ENCODE measurements at places on chromosomes 4 and X.

DNA sequence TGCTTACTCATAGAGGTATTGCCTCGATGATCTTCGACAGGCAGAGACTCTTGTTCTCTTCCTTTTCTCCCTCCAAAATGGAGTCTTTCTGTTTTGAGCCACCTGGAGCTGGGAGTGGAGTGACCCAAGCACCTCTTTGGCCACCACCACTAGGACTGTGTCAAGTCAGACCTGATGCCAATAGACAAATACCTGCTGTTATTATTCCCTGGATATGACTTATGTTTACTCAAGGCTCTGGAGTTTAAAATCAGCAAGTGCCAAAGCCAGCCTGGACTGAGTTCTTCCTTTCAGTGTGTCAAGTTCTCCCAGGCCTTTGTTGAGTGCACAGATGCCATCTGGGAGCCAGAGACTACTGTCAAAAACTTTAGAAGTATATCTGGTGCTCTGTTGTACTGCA is 130.2 kb upstream of the SLC6A14 start:
- no peak for DNase-seq

- DNase-seq = no peak
These were observed 112.7 kb downstream of the DHX15 start for GRCh38 chr4:24471486-24472160.

DNA sequence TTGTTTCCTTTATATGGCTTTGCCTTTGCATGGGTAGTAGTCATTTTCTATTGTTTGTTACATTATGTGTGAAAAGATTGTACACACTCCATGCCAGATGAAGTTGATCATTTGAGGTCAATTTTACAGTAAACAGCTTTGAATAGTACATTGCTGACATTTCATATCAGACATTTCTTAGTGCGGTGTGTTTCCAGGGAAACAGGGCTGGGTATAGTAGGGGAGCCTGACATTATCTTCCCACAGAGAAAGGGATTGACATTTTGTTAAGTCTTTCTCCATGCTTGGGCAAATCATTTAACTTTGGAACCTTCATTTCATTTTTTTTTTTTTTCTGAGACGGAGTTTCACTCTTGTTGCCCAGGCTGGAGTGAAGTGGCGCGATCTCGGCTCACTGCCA is 5.0 kb downstream of the FUNDC2 start:
- DNase-seq = no peak

- DNase-seq = no peak
These were observed 37.8 kb downstream of the PPM1K start for GRCh38 chr4:88246600-88246999.

DNA sequence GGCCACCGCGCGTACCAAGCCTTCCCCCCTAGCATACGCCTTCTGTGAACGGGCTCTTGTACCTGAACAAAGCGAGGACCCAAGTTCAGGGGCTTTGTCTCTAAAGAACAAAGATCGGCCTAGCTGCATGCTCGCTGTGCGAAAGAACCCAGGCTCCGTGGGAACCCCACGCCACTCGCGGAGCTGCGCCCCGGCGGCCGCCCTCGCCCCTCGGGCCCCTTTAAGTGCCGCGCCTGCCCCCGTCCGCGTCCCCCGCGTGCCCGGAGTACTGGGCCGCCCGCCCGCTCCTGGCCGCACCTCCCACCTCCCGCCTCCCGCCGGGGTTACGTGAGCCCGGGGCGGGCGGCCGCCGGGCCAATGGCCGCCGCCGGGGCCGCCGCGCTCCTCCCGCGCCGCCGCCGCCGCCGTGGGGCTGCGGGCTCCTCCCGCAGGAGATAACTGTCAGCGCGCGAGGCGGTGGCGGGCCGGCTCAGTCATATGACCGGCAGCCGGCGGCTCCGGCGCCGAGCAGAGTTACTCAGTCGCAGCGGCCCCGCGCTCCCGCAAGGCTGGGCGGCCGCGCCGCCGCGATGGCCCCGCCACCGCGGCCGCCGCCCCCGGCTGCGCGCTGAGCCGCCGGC is at the start of gene FNIP2:
Gene FNIP2, plus strand, starts transcription at position 472 of the 620 bp plus-strand sequence. CDS start 187 bp downstream, outside the sequence.
- no peak for DNase-seq

DNA sequence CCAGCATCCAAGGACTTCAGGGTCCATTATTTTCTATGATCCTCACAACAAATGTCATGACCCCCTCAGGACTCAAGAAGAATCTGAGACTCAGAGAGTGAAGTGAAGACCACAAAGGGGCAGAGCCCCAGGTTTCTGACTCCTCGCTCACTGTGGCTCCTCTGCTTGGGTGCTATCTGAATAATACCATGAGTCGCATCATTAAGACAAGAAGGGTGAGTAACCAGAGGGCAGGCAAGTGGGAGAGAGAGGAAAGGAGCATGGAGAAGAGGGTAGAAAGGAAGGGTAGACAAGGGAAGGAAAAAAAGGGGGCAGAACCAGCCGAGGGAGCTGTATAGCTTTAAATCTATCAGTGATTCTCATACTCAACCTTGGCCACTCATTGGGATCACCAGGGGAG is 15.5 kb upstream of the HSD17B10 start:
- DNase-seq = no peak

DNA sequence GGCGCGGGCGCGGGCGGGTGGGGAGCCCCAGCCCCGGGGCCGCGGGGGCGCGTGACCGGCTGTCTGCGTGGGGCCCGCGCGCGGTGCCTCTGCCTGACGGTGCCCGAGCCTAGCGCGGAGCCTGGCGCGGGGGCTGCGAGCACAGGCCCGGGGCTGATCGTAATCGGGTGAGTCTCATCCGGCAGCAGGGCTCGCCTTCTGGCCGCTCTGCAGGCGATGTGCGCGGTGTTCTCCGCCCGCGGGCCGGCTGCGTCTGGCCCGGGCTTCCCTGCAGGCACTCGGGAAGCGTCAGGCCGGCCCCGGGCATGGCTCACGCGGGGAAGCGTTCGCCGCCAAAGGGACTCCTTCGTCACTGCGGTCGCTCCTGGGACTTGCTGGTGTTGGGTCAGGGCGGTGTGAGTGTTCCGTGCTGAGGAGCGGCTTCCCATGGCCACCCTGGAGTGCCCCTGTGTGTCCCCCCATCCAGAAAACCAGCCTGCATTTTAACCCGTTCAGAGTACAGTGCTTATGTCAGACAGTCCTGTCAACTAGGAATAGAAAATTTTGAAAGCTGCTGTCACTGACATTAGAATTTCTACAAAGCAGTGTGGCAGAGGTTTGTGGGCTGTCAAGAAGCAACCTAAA is 40.6 kb downstream of the FAM149A start:
- DNase-seq = no peak

Data from epithelial cell of proximal tubule (primary cell).